ENCODE measurements at places on chromosomes 5 and 9. TPM values are rescaled to one million over a fixed set of nuclear protein-coding genes. Genes with fewer than 3 reads are reported as not detected.

DNA sequence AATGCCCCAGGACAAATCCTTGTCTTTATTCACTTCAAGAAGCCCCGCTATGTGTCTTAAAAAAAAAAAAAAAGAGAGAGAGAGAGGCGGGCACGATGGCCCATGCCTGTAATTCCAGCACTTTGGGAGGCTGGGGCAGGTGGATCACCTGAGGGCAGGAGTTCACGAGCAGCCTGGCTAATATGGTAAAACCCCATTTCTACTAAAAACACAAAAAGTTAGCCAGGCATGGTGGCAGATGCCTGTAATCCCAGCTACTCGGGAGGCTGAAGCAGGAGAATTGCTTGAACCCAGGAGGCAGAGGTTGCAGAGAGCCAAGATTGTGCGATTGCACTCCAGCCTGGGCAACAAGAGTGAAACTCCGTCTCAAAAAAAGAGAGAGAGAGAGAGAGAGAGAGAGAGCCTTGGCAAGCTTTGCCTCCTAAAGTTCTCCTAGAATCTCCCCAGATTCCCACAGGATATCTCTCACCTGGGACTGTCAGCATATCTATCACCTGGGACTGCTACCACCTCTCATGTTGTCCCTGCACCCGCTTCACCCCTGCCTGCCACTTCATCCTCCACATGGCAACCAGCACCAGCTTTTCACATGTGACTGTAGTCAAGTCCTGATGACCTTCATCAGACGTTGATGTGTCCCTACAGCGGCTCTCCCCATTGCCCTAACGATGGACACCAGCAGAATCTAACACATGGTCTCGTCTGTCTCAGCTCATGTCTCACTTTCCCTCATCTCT is 5.8 kb downstream of the ITK start:
- no peak overlapping the region for H3K4me3 ChIP-seq
- H3K4me1 ChIP-seq: no peaks in the 10 kb centered on the region
- H3K27me3 ChIP-seq: peaks cover 88% of the 10 kb centered on the region
- no peaks in the 10 kb centered on the region for H3K36me3 ChIP-seq
- H3K27ac ChIP-seq: no peak overlapping the region

GRCh38 chr5:21398511-21398910 is 1410.5 kb upstream of the CDH18 start:
- no peak overlapping the region for H3K4me3 ChIP-seq
- H3K36me3 ChIP-seq: no peaks in the 10 kb centered on the region
- no peak for DNase-seq
- H3K4me1 ChIP-seq: no peaks in the 10 kb centered on the region
- no peaks in the 10 kb centered on the region for H3K27me3 ChIP-seq
- no peak overlapping the region for H3K27ac ChIP-seq

- H3K4me1 ChIP-seq: no peaks in the 10 kb centered on the region
- DNase-seq: no peak
- no peak overlapping the region for H3K27ac ChIP-seq
- no peaks in the 10 kb centered on the region for H3K27me3 ChIP-seq
- H3K4me3 ChIP-seq: no peak overlapping the region
- no peaks in the 10 kb centered on the region for H3K36me3 ChIP-seq
Measured at GRCh38 chr5:145958436-145958835, 22.1 kb downstream of the SH3RF2 start.

GRCh38 chr9:76733096-76733495 is 31.1 kb upstream of the PCA3 start:
- no peaks in the 10 kb centered on the region for H3K36me3 ChIP-seq
- no peak for DNase-seq
- H3K4me1 ChIP-seq: no peaks in the 10 kb centered on the region
- H3K27me3 ChIP-seq: peaks cover 3% of the 10 kb centered on the region
- H3K4me3 ChIP-seq: no peak overlapping the region

DNA sequence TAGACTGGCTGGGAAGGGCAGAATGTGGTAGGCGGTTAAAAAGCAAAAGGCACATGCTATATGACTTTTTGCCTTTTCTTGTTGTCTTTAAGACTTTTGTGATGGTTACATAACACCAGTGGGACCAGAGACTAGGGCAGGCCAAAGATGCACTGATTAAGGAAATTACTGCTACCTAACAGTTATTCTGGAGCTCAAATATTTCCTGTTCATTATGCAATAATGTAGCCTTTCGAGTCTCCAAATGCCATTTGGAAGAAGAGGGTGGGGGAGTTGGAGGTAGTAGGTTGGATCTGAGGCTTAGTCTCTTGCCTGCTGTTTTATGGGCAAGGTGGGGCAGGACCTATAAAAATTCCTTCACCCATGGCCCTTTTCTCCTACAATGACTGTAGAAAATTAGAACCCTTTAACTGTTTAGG is 51.7 kb downstream of the SH3GL2 start:
- H3K27me3 ChIP-seq: no peaks in the 10 kb centered on the region
- DNase-seq: peak; percentile 83
- H3K27ac ChIP-seq: peak overlapping the region; percentile 39
- no peaks in the 10 kb centered on the region for H3K36me3 ChIP-seq

Gene IL33
- 1.6 TPM for total RNA-seq

Gene GGTA1
- total RNA-seq: not detected

- DNase-seq: no peak
- H3K36me3 ChIP-seq: peaks cover 39% of the 10 kb centered on the region
- H3K4me1 ChIP-seq: no peaks in the 10 kb centered on the region
- no peak overlapping the region for H3K27ac ChIP-seq
Measured at GRCh38 chr9:110995420-110996340, 42.6 kb downstream of the LPAR1 start.

Gene SLC34A3
- 1.0 TPM for total RNA-seq

DNA sequence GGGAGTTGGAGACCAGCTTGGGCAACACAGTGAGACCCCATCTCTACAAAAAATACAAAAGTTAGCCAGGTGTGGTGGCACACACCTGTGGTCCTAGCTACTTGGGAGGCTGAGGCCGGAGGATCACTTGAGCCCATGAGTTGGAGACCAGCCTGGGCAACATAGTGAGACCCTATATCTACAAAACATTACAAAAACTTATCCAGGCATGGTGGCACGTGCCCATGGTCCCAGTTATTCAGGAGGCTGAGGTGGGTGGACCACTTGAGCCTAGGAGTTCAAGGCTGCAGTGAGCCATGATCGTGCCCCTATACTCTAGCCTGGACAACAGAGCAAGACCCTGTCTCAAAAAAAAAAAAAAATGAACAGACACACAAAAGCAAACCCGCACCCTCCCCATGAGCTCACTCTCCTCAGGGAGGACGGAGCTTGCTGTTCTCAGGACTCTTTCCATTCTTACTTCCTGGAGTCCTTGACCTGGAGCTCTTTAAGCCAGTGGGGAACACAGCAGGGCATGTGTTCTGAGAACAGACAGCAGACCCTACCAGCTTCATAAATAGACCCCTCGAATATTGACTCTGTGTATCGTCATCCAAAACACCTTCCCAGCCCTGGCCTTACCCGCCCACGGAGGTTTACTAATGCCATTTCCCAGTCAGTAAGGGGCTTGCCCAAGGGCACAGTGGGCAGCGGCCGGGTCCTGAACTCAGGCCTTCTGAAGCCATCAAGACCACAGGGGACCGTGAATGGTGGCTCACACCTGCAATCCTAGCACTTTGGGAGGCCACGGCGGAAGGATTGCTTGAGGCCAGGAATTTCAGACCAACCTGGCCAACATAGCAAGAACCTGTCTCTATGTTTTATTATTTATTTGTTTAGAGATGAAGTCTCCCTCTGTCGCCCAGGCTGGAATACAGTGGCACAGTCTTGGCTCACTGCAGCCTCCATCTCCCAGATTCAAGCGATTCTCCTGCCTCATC is 11.1 kb downstream of the PTGES2 start:
- DNase-seq: no peak
- H3K4me3 ChIP-seq: no peak overlapping the region
- no peaks in the 10 kb centered on the region for H3K27me3 ChIP-seq
- H3K4me1 ChIP-seq: peaks cover 6% of the 10 kb centered on the region
- no peak overlapping the region for H3K27ac ChIP-seq
- H3K36me3 ChIP-seq: peaks cover 3% of the 10 kb centered on the region

Gene GABRP
- total RNA-seq: not detected

Gene FRRS1L
- not detected for total RNA-seq

Gene ENG
- 1.1 TPM for total RNA-seq

GRCh38 chr5:115855959-115856358 is 14.2 kb downstream of the AP3S1 start:
- H3K36me3 ChIP-seq: no peaks in the 10 kb centered on the region
- H3K4me3 ChIP-seq: no peak overlapping the region
- H3K4me1 ChIP-seq: peaks cover 16% of the 10 kb centered on the region
- no peak for DNase-seq
- no peak overlapping the region for H3K27ac ChIP-seq

DNA sequence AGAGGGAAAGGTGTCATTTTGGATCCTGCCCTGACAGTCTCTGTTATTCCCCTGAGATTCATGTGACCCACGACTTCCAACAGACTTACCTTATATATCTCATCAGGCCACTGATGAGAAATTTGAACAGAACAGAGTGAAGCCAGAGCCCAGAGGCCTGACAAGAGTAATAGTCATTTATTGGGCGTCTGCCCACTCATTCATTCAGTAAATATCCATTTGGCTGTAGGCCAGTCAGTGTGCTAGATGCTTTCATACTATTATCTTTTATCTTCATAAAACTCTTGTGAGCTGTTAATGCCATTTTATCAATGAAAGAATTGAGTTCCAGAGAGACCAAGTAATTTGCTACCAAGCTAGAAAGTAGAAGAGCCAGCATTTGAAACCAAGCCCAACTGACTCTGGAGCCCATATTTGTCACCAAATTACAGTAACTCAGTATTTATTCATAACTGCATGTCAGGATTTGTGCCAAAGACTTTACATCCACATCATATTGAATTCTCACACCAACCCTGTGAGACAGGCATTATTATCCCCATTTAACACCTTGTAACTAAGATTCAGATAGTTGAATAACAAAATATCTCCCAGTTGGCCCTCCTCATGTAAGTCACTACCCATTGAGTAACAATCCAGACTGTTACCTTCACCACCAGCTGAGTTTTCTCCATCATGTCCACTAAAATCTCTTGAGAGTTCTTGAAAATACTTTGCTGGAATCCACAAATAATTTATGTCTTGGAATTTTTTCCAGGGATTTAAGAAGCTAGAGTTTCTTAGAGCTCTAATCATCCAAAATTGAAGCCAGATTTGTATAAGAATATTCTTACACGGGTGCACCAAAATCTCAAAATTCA is 2.5 kb downstream of the PTPDC1 start:
- H3K27ac ChIP-seq: 0 out of 2 replicates have a peak overlapping the region, but pooled peaks have one; percentile 27
- no peaks in the 10 kb centered on the region for H3K36me3 ChIP-seq
- DNase-seq: peak; percentile 91

- no peaks in the 10 kb centered on the region for H3K27me3 ChIP-seq
- peak; percentile 24 for DNase-seq
- H3K27ac ChIP-seq: no peak overlapping the region
- no peak overlapping the region for H3K4me3 ChIP-seq
- H3K4me1 ChIP-seq: no peaks in the 10 kb centered on the region
Measured at GRCh38 chr5:44565902-44566301, 176.7 kb upstream of the FGF10 start.

DNA sequence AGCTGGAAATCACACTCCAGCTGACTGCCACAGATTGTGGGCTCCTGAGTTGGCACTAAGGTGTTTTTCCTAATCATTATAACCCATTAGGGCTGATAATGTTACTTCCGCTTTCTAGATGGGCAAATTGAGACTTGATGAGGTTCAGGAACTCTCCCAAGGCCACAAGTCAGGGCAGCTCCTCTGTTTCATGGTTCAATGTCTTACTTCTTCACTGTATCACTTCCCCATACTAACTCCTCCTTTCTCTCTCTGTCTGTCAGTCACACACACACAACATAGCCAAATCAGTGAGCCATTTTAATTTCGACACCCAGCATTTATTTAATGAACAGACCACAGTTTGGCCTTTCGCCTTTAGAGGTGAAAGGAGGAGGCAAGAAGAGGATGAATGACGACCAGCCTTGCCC is 17.8 kb upstream of the TRAF1 start:
- H3K36me3 ChIP-seq: no peaks in the 10 kb centered on the region
- H3K27ac ChIP-seq: no peak overlapping the region
- H3K4me1 ChIP-seq: peaks cover 58% of the 10 kb centered on the region
- H3K27me3 ChIP-seq: no peaks in the 10 kb centered on the region
- DNase-seq: no peak

Gene CTXN3
- not detected for total RNA-seq

Gene NUDCD2
- 31.2 TPM for total RNA-seq

DNA sequence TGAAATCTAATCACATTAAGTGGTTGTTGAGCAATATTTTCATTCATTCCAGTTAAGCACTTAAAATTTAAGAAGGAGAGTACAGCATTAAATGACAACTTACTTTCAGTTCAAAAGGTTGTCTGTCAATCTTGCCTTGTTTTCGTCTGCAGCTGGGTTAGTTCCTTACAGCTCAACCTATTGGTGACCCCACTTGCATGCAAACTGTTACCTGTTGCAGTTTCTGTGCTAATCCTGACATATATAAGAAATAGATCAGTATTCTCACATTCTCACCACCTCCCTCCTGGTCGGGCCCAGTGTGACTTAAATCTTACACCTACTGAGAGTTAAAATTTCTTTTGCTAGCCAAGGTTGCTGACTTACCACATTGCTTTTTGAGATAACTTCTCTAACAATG is 191.8 kb upstream of the SMC2 start:
- H3K27me3 ChIP-seq: no peaks in the 10 kb centered on the region
- no peaks in the 10 kb centered on the region for H3K4me1 ChIP-seq
- DNase-seq: no peak
- H3K36me3 ChIP-seq: no peaks in the 10 kb centered on the region
- no peak overlapping the region for H3K27ac ChIP-seq

DNA sequence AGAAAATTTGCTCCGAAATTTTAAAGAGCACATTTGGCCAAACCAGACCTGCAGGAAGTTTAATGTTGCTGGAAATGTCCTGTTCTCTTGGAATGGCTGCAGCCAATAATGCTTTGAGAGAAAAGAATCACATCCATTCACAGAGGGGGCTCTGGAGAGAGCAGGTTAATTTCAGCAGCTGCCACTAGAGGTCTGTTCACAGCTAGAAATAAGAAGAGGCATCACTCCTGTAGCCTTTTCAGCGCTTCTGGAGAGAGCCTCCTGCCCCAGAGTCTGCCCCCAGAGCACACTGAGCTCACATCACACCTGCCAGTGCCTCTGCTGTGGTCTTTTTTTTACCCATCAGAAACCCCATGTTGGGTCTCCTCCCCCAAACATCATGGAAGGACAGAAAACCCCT is 124.8 kb upstream of the RAD23B start:
- H3K27ac ChIP-seq: no peak overlapping the region
- H3K4me1 ChIP-seq: no peaks in the 10 kb centered on the region
- DNase-seq: peak; percentile 34
- no peaks in the 10 kb centered on the region for H3K36me3 ChIP-seq
- no peaks in the 10 kb centered on the region for H3K27me3 ChIP-seq
- no peak overlapping the region for H3K4me3 ChIP-seq

Gene C5orf63
- total RNA-seq: 2.9 TPM

Gene NTRK2
- total RNA-seq: not detected

DNA sequence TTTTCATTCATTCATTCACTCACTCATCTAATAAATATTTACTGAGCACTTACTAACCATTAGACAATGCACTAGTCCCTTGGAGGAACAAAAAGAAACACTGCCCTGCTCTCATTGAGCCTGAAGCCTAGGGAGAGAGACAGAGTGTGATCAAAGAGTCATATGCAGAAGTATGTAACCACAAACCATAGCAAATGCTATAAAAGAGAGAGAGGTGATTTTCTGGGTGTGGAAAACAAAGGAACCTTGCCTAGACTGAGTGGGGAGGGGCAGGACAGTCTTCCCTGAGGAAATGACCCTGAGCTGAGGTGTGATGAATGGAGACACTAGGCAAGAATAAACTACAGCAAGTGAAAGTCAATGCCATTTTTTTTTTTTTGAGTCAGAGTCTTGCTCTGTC is 10.8 kb upstream of the ADRA1B start:
- H3K36me3 ChIP-seq: no peaks in the 10 kb centered on the region
- H3K4me1 ChIP-seq: peaks cover 63% of the 10 kb centered on the region
- no peak overlapping the region for H3K4me3 ChIP-seq
- DNase-seq: peak; percentile 98
- no peaks in the 10 kb centered on the region for H3K27me3 ChIP-seq

Data from PC-3 (cell line).